ENCODE measurements at places on chromosomes 16 and 17.
A peak's percentile ranks its signal among the peaks of the same experiment; 100 is the strongest.

- DNase-seq: no peak
Observed at GRCh38 chr17:28372945-28373274, 1.4 kb downstream of the SARM1 start.

DNA sequence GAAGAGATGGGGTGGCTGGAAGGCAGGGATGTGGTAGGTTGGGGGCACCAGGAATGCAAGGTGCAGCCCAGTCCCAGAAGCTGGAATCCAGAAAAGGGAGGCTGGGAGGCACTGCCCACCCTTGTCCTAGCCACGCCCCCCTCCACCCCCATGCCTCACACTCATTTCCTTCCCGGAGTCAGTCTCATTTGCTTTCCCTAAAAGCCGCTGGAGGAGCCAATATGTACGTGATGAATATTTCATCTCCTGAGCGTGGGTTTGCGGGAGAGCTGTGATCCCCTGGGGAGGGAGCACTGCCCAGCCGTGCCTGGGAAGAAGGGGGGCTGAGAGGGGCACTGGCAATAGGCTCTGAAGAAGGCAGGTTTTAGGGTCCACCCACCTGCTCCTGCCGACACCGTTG, 124.5 kb upstream of the LHX1 start:
- no peak for DNase-seq

DNA sequence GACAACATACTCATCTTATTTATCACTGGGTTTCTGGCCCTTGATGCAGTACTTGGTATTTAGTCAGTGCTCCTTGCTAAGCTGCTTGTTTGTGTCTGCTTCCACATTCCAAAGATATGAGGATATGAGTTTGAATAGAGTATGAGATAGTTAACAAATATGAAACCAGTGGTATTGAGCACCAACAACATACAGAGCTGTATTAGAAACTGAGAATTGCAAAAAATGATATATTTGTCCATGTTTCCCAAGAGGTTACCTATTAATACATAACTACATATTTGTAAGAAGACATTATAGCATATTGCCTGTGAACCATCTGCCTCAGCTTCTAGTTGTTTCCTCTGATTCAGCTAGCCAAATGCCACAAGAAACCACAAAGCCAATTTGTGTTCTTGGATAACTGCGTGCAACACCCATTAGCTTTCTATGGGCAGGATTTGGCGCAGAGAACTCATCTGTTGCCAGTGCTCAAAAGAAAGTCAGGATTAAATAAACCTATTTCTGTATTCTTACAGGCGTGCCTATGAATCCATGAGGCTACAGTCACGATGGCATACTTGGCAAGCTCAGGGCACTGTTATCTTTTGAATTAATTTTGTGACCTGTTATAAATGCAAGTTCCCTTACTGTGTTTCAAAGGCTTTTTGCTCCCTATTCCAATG, 194.4 kb downstream of the MAP2K6 start:
- DNase-seq: peak; percentile 65

DNA sequence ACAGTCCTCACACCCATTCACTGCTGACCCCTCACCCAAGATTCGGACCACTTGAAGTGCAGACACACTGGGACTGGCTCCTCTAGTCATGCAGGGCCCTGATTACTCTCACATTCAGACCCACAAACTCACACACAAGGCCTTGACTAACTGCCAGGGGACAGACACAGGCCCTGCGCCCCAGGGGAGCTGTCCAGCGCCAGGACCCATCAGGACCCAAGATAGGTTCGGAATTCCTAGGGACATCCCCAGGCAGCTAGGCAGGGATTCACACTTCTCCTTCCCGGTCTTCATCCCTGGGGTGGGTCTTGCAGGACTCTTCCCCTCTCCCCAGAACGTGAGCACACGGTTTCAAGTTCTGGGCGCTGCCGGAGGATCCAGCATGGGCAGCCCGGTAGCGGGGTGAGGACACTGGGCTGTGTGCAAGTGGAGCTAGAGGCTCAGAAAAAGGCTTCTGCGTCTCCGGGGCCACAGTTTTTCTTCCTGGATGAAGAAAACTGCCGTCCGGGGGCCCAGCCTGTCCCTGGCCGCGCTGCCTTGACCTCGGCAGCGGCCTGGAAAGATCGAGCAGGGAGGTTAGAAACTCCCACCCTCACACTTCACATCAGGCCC, 1.6 kb downstream of the SEZ6 start:
- peak; percentile 40 for DNase-seq

GRCh38 chr16:69471121-69471520, 46.7 kb downstream of the CYB5B start:
- no peak for DNase-seq

All from urothelium cell line (cell line).